ENCODE measurements at places on chromosomes 7 and 10.

GRCh38 chr10:133614830-133615580, 11.6 kb downstream of the FRG2B start:
- no peak for DNase-seq

DNA sequence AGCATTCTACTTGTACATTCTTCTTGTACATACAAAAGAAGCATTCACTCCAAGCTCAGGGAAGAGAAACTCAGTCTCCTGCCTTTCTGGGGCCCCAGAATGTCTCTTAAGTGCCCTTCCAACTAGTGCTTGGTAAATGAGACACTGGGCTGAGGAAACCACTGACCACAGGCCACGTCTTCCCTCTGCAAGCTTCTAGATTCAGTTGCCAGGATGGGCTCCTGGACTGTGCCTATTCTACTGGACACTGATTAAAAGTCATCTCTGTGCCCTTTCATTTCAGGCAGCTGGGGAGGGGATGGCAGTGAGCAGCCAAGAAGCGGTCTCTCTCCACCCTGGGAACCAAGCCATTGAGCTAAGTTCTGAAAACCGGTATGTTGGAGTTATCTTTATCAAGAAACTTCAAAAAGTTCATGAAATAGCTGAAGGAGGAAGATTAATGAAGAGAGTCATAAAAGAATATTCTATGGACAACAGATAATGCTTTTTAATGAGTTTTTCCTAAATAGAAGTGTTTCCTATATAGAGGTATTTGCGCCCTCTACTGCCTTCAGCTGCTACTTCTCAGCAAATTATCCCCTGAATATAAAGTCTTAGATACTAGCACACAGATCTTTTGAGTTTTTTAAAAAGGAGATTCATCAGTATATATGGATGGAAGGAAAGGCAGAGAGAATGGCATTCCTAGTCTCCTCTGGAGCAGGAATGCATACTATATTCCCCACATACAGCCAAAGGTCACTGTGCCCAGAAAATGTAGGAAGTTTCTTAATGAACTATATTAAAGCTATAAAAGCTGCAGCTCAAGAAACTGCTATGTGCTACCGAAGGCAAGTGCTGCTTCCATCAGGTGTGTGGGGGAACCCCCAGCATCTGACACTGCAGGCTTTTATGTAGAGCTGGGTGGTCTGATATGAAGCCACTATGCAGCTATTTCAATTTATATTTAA, 8.4 kb upstream of the IFIT1B start:
- DNase-seq, result peak; percentile 39

DNA sequence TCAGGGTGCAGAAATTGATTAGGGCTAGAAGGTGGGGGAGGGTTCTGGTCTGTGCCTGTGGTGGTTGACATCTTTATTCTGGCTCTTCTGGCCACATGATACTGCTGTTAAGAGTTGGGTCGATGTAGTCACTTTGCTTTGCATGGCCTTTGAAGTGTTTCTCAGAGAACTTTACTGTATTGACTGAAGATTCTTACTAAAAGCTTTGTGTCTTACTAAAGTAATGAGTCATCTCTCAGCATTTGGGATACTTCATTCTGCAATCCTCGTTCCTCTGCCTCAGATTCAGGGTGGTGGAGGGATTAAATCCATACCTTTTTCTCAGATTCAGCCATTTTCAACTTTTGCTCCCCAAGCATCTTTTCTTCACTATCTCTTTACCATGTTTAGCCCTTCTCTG, 38.6 kb downstream of the STEAP4 start:
- DNase-seq, result no peak

- no peak for DNase-seq
These were observed 639.2 kb upstream of the POT1 start for GRCh38 chr7:125568799-125569198.

- no peak for DNase-seq
These were observed 47.6 kb downstream of the ICA1 start for GRCh38 chr7:8214244-8214824.

DNA sequence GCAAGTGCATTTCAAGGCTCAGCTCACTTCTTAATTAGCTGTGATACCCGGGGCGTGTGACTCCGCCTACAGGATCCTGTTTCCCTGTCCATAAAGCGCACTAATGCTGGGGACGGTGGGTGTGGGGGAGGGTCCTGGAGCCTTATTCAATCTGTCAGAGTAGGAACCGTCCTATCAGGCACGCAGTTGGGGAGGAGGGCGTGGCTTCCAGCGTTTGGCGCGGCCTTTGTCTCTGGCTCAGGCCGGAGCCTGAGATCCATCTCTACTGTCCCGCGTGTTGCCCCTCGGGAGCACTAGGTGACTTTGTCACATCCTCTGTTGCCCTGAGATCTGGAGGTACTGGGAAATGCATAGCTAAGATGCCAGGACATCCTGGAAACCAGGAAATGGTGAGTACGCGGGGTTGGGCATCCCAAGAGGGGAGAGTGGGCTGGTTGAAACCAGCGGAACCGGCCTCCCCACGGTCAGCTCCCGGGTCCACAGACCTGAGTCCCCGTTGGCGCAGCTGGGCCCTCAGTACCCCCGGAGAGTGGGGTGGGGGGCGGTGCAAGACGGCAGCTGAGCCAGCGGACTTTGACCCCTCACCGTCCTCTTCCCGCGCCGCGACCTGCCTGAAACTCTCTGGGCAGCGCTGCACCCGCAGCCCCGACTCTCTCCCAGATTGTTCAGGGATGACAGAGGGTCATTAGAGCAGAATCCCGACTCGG, 104.4 kb upstream of the ZNF92 start:
- DNase-seq, result peak; percentile 77

- DNase-seq, result no peak
These were observed 252.5 kb downstream of the RPS24 start for GRCh38 chr10:78286186-78286585.

DNA sequence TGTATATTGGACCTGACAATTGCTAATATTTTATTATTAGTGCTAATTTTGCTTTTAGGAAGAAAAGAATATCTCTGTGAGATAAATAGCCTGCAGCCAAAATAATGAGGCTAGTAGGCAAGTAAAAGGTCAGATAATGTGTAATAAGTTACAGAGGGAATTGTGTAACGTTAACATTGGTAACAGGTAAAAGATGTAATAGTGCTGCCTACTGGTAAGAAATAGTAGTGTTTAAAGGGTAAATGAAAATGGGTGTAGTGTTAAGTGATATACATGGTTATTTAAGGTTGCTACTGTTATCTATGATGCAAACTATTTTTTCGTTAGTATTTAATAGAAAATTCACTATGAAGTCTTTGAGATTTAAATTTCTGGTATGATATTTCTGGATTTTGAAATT, 9.2 kb upstream of the FOXP2 start:
- DNase-seq, result no peak

DNA sequence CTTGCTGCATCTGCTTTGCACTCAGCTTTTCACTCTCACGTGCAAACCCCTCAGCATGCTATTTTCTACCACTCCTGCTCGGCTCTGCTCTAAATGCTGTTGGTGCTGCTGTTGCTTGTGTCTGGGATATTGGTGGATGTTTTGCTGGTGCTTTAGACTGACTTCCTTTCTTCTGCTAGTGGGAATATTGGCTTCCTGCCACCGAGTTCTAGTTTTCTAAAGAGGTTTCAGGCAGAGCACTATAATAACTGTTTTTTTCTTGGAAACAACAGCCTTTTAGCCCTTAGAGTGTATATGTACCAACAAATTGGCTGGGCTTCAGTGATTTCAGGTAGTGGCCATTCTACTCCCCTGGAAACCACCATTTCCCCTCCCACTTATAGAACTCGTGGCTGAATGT, 27.8 kb downstream of the TMEM236 start:
- no peak for DNase-seq

GRCh38 chr10:62050893-62051433, 149.5 kb downstream of the ARID5B start:
- DNase-seq, result no peak

DNA sequence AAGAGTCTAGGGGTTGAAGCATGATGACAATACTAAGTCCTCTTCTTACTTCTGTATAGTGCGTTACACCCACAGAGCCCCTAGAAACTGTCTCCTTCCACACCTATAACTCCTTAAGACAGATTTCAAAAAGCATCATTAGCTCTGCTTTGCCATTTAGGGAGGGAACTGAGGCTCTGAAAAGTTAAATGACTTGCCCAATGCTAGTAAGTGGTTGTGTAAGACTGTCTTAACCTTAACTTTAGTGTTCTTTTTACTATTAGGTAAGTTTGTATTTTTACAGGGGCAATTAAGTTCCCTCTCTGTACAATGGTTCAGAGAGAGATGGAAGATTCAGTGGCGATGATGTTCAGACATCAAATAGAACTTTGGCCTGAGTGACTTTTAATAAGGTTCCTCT, 72.7 kb upstream of the ASAH2 start:
- no peak for DNase-seq

- DNase-seq, result no peak
These were observed 328.3 kb downstream of the BICC1 start for GRCh38 chr10:58840840-58841435.

- no peak for DNase-seq
These were observed 42.6 kb downstream of the FAM20C start for GRCh38 chr7:234708-235553.

DNA sequence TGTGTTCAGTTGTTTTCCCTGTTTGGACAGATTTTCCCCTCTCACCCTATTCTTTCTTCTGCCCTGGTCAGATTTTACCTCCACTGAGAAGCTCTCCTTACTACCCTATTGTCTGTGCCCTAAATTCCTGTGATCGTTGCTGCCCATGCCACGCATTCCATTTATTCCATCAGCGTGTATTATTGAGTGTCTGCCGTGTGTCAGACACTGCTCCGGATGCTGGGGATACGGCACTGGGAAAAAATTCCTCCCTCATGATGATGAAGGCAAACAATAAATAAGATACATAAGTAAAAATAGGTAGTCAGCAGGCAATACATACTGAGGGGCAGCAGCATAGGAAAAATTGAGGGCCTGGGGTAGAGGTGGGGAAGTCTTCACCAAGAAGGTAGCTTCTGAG, 86.8 kb downstream of the FANK1 start:
- DNase-seq, result no peak

DNA sequence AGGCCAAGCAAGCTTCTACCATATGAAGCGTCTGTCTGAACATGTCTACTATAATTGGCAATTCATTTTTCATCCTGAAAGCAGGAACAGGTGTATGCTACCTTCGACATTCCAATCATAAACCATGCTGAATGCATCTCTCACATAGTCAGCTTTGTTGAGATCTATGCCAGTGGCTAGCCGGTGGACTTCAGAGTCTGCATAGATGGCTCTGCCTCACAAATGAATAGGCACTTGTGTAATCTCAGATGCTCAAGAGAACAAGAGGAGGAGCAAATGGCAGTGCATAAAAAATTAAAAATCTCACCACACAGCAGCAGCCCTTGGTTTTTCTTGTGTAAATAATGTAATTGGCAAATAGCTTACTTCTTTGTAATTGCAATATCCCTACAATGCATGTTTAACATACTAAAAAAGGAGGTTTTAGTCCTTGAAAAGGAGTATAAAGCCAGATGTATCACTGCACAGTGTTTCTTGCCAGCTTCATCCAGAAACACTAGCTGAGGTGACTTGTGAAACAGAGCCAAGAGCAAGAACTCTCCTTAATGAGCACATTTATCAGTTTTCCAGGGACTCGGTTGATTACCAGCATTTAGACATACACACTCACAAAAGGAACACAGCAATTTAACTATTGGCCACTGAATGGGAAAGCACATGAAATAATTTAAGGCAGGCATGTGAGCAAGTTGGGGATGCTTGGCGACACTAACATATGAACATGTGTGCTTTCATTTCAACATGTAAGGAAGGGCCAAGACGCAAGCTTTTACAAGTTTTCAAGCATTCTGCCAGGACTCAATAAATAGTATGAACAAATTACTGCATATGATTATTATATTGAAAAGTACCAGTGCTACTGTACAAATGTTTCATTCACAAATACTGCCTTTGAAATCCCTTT, 249.9 kb upstream of the PLXNA4 start:
- DNase-seq, result no peak

DNA sequence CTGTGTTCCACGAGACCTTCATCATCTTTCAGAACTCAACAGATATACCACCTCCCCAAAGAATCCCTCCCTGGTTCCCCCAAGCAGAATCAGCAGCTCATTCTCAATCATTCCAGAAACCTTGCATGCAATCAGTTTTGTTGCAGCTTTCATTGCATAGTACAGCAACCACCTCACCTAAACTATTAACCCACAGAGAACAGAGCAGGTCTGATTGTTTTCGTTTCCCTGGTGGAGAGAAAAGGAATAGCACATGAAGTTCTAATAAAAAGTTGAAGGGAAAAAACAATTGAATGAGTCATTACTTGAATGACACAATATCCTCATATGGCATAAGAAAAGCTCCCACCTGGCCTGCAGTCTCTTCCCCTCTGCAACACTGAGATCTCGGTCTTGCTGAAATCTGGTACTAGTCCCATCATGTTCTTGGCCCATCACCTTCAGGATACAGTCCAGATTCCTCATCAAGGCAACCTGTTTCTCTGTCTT, 147.1 kb upstream of the GDF10 start:
- no peak for DNase-seq

DNA sequence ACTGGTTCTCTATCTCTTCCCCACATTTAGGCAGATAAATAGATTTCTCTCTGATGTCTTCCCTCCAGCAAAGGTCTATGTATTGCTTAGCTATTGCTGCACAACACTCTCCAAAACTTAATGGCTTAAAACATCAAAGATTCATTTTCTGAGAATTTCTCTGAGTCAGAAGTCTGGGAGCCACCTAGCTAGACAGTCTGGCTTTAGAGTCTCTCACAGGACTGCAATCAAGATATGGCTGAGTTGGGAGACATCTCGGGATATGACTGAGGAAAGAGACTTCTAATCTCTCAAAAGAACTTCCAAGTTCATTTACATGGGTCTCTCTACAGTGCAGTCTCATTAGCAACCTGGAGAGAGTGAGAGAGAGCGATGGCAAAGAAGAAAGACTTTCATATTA, 553.6 kb upstream of the GHITM start:
- DNase-seq, result no peak

- no peak for DNase-seq
These were observed 73.4 kb downstream of the SORCS1 start for GRCh38 chr10:107091126-107091525.

GRCh38 chr10:126309228-126309883, 78.9 kb downstream of the ADAM12 start:
- DNase-seq, result no peak

DNA sequence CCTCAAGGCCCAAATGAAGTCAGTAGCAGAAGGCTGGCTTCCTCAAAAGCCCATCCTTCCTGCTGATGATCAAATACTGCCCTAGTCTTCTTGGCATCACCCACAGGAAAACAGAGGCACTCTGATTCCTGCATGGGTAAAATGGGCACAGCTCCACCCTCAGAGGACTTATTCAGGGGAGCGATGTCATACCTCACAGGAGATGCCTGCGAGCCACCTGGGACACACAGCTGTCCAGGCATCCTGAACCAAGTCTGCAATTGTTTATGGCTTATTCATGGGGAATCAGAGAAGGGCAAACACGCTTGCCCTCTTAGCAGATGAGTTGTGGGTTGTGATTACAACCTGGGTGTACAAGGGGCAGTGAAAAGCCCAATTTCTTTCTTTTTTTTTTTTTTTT, 22.0 kb upstream of the LMTK2 start:
- DNase-seq, result no peak
